Activated CD4-positive, alpha-beta T cell treated with anti-CD3 and anti-CD28 coated beads, Interleukin-2, amount 50 U/mL, for 1 hour (primary cell): ENCODE measurements at places on chromosomes 7 and 10.

DNA sequence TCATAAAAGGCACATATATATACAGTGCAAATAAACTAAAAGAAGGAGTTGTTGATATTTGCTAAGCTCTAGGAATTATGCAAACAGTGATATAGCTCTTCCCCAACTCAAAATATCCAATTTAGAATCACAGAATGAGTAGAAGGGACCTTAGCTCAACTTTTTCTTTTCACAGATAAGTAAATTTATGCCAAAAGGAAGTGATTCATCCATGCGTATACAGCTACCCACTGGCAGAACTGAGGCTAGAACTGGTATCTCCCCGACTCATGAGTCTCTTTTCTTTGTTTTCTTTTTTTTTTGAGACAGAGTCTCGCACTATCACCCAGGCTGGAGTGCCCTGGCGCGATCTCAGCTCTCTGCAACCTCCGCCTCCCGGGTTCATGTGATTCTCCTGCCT, 54.2 kb upstream of the SVIL start:
- DNase-seq: no peak

GRCh38 chr7:88735920-88736319, 23.6 kb upstream of the ZNF804B start:
- DNase-seq: no peak

- DNase-seq: peak; percentile 63
Measured at GRCh38 chr7:114922026-114922651, at the start of gene MDFIC. TSS of gene MDFIC (plus strand) at chr7:114922094. CDS start at chr7:114923034, 940 bp downstream.

GRCh38 chr10:5897053-5897340, 7.0 kb downstream of the FBH1 start:
- DNase-seq: no peak

DNA sequence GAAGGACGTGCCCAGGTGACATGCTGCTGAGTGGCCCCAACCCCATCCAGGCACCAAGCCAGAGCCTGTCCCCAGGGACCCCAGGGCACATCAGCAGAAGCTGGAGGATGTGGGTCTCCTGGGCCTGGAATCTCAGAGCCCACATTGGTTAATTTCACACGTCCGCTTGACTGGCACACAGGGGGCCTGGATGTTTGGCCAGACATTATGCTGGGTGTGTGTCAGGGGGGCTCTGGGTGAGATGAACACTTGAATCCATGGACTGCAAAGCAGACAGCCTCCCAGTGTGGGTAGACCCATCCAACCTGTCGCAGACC, 79.1 kb upstream of the RET start:
- DNase-seq: no peak

GRCh38 chr10:114767101-114767985, 54.2 kb upstream of the FHIP2A start:
- peak; percentile 9 for DNase-seq

DNA sequence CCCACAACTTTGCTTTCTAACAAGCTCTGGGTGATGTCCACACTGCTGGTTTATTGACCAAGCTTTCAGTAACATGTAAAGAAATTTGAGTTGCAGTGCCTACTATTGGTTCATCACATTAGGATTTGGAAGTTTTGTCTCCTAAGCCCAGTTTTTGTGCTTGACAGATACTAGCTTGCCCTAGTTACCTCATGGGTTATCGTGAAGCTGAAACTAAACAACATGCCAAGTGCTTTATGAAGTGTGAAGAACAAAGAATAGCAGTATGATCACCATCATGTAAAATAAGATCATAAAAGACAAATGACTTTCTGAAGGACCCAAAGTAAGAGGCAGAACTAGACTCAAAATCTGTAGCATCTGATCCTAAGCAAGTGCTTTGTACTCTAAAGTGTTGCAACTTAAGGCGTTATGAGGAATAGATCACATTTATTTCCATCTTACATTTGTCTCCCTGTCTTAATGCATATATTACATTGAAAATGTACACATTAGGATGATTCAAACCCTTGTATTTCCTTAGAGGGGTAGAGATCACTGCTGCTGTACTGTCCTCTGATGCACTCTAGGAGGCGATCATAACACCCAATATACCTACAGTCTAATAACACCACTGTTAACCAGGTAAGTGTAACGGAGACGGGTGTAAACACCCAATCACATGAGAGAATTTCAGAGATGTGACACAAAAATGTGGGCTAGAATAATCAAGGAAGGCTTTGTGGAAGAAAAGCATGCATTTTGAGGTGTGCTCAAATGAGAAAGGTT, 71.3 kb downstream of the NRCAM start:
- no peak for DNase-seq

DNA sequence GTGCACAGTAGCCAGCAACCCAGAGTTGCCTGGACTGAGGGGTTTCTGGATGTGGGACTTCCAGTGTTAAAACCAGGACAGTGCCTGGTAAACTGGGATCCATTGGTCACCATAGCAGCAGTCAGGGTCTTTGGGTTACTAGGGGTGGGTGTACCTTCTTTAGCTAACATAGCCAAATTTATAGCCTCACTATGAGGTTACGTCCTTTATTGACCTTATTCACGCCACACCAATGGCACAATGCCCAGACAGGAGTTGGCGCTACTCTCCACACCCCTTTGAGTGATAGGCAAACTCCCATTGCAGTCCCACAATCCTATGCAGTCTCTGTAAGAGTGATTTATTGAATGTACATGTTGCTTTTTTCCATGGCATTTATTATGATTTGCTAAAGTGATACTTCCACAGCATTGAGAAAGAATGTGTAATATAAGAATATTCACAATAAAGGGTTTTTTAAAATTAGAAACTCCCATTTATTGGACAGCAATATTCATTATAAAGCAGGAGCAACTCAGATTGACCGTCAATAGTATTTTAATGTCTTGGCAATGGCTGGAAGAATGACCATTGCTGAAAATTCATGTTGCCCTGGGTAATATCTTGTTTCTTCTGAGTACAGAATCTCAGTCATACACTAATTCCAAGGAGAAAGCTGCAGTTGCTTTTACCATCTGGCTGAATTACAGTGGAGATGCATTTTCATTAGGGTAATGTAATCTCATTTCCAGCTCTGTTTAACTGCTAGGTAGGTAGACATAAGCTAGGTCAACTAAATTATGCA, 26.1 kb downstream of the IFIT5 start:
- no peak for DNase-seq

DNA sequence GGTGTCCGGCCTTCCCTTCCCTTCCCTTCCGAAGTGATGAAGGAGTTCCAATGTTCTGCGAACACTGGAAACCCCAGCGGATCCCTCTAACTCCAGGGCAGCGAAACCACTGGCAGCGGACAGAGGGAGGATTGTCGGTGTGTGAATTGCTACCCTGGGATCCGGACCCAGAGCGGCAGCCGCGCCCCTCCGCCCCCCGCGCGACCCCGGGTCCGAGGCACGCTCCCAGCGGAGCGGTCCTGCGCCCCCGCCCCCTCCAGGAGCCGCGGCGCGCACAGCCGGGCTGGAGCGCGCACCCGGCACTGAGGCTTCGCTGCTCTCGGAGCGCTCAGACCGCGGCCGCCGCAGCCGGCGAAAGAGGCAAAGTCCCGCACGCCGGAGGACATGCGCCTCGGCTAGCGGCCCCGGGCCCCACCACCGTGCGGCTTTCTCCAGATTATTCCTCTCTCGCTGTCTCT, at the start of gene PTPRZ1:
Gene PTPRZ1 (plus strand): TSS at position 331 of the 458 bp plus-strand sequence. CDS start 339 bp downstream, outside the sequence.
- DNase-seq: no peak

DNA sequence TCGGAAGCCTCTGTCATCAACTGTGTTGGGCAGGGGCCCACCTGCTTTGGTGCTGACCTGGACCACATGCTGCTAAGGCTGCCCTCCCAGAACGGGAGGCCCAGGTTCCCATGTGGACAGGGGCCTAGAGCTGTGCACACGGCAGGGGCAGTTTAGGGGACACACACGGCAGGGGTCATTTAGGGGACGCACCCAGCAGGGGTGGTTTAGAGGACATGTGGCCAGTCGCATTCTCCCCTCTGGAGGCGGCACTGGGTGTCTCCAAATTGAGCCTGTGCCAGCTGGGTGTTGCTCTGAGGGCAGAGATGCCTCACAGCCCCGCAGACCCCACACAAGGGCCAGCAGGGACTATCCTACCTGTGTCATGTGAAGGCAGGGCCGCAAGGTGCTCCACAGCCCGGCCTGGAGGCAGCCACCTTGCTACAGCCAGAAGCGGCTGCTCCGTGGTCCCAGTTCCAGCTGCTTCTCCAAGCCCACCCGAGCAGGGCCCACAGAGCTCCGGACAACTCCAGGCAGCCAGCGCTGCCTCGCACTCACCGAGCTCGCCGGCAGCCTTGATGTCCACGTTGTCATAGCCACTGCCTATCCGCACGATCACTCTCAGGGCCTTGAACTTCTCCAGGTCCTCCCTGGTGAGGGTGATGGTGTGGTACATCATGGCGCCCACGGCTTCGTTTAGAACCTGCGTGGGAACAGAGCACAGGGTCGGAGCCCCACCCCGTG, 60.7 kb downstream of the ZRANB1 start:
- DNase-seq: no peak

DNA sequence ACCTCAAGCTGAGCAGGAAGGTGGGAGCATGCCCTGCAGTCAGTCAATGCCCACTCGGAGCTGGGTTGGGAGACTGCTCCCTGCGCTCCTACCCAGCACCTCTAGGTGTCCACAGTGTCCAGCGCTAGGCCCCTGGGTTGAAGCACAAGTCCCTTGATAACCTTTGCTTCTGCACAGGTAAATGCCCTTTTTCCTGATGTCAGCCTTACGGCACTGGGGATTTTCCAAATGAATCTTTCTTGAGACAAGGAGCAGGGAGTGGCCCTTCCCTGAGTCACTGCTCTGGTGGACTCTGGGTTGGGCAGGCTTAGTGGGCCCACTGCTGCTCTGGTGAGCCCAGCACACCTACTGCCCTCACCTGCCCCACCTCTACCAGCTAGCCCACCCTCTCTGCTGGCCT, 61.9 kb upstream of the OPN4 start:
- DNase-seq: no peak

DNA sequence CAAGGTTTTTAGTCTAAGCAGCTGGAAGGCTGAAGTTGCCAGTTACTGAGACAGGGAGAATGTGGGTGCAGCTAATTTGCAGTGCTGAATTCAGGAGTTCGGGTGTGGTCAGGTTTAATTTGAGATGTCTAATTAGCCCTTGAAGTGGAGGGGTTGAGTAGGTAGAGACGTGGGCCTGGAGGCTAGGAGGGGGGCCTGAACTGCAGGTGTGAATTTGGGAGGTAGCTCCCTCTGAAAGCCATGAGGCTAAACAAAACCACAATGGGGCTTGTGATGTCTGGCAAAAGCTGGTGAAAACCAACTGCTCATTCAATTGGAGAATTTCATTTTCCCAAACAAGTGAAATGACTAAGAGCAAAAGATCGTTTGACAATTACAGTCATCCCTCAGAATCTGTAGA, 246.0 kb upstream of the NFE2L3 start:
- DNase-seq: no peak

DNA sequence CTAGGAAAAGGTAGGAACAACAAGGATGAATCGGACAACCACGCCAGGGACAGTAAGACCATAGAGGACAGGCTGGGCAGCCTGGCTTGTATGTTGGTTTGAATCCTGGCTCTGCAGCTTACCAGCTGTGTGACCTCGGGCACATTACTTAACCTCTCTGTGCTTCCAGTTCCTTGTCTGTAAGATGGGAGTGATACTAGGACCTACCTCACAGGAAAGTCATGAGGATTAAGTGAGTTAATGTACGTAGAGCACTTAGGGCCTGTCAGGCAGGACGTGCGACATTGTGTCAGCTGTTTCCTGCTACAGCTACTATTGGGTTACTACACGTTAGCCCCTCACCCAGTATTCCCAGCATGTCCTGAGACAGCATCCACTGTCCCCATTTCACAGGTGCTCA, 32.1 kb downstream of the PLAC9 start:
- no peak for DNase-seq

- DNase-seq: no peak
Measured at GRCh38 chr10:104663076-104663475, 22.0 kb downstream of the SORCS3 start.

- no peak for DNase-seq
Measured at GRCh38 chr10:78214955-78215354, 181.3 kb downstream of the RPS24 start.

GRCh38 chr10:28217848-28218247, 85.0 kb downstream of the MPP7 start:
- no peak for DNase-seq

GRCh38 chr10:62623223-62623622, 181.3 kb upstream of the ADO start:
- no peak for DNase-seq

GRCh38 chr7:35254496-35255442, 869 bp upstream of the TBX20 start:
- DNase-seq: no peak

GRCh38 chr10:99520847-99521764, 11.6 kb upstream of the NKX2-3 start:
- no peak for DNase-seq

DNA sequence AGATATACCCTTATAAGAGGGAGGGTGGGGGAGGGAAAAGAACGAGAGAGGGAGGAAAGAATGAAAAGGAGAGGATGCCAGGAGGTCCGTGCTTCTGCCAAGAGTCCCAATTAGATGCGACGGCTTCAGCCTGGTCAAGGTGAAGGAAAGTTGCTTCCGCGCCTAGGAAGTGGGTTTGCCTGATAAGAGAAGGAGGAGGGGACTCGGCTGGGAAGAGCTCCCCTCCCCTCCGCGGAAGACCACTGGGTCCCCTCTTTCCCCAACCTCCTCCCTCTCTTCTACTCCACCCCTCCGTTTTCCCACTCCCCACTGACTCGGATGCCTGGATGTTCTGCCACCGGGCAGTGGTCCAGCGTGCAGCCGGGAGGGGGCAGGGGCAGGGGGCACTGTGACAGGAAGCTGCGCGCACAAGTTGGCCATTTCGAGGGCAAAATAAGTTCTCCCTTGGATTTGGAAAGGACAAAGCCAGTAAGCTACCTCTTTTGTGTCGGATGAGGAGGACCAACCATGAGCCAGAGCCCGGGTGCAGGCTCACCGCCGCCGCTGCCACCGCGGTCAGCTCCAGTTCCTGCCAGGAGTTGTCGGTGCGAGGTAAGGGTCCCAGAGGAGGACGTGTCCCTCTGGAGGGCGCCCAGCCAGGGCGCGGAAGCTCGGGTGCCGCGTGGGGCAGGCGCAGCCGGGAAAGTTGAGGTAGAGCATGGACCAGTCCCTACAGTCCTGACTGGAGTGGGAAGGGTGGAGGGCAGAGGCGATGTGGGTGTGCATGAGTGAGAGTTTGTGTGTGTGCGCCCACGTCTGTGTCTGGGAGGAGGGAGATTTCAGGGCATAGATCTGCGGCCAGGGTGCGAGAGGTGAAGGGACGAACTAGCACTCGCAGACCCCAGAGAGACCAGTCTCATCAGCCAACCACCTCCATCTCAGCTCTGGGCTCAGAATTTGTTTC, 844 bp downstream of the GRM3 start:
- no peak for DNase-seq

- DNase-seq: no peak
Measured at GRCh38 chr7:17661982-17662585, 278.2 kb downstream of the SNX13 start.

GRCh38 chr7:45469103-45469502, 105.1 kb upstream of the ADCY1 start:
- DNase-seq: no peak

GRCh38 chr7:46654546-46655443, 733.7 kb upstream of the IGFBP3 start:
- no peak for DNase-seq
